Nephron progenitor cell (in vitro differentiated cells): ENCODE measurements at places on chromosomes 6 and 20.

- DNase-seq, result no peak
These were observed 45.7 kb downstream of the HBS1L start for GRCh38 chr6:135008941-135009290.

GRCh38 chr6:108728826-108729225 is 119.4 kb upstream of the ARMC2 start:
- DNase-seq, result no peak

GRCh38 chr6:144955392-144955791 is 670.3 kb downstream of the UTRN start:
- DNase-seq, result no peak

DNA sequence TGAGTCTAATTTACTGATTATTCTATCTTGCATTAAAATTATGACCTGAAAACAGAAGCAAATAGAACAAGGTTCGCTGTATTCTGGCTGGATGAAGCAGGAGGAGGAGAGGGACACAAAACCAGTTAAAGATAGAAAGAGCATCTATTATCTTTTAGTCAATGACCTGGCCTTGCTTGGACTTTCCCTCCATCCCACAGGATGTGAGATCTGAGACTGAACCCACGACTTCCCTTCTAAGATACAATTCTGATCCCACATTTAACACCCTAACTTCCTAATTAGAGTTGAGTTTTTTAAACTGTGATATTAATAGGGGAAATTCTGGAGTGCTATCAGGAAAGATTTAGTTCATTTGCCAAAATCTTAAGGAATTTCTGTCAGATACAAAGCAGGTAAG is 3.1 kb upstream of the HLA-DQA2 start:
- no peak for DNase-seq

- DNase-seq, result no peak
These were observed 12.2 kb upstream of the C6orf58 start for GRCh38 chr6:127564761-127565160.

GRCh38 chr6:107987805-107988204 is 29.8 kb upstream of the SEC63 start:
- no peak for DNase-seq
